Nasal cavity respiratory epithelium epithelial cell of viscerocranial mucosa (primary cell): ENCODE measurements at places on chromosomes 6 and 20. TPM values are rescaled to one million over a fixed set of nuclear protein-coding genes. Genes with fewer than 3 reads are reported as not detected.

The NR2E1 gene
- under 0.01 and 0.85 TPM in 2 replicates for total RNA-seq

The TRIM27 gene
- 45.3 and 46.1 TPM in 2 replicates for total RNA-seq

The NRSN1 gene
- not detected in 2 replicates for total RNA-seq

The SEMG1 gene
- not detected in 2 replicates for total RNA-seq

The PRSS35 gene
- total RNA-seq = under 0.01 TPM in 1 of 2 replicates, not detected in the other

The LHFPL5 gene
- total RNA-seq = 0.07 TPM in 1 of 2 replicates, not detected in the other
